ENCODE measurements at places on chromosomes 4 and X.

DNA sequence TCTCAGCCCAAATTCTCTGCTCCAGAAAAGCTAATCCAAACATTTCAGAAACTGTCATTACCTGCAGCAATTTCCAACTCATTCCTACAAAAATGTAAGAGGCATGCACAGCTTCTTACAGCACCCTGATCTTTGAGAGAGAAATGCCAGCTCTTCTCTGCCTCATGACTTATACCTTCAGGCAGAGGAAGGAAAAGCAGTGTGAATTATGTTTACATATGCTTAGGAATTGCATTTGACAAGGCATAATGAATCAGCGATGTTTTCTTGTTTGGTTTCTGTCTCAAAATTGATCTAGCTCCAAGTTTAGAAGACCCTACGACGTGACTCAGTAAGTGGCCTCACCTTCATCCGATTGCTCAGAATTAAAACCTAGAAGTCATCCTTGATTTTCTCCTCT lies 21.8 kb upstream of the AGA start:
- no peak for DNase-seq

DNA sequence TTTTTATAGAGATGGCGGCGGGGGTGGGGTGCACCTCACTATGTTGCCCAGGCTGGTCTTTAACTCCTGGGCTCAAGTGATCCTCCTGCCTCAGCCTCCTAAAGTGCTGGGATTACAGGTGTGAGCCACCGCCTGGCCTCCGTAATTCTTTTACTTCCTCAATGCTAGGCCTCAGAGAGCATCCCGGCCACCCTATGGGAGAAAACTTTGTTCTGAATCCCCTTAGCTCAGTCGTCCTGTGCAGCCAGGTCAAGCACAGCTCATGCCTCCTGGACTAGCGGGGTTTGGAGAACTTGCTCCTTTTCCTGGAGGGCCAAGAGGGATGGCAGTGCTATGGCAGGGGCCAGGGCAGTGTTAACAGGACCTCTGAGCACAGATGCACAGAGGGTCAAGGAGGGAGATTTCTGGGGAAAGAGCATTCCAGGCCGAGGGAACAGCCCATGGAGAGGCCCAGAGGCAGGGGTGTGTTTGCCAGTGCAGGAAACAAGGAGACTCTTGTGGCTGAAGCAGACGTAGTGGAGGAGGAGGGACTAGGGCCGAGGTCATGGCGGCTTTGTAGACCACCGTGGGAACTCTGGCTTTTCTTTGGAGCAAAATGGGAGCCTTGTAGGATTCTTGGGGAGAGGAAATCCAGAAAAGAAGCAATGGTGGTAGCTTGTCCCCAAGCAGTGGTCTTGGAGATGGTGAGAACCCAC lies 9.8 kb upstream of the TNIP2 start:
- DNase-seq = no peak

GRCh38 chr4:44661940-44662622 lies 10.7 kb upstream of the YIPF7 start:
- DNase-seq = no peak

- no peak for DNase-seq
Observed at GRCh38 chr4:184032091-184032490, 127.0 kb downstream of the STOX2 start.

DNA sequence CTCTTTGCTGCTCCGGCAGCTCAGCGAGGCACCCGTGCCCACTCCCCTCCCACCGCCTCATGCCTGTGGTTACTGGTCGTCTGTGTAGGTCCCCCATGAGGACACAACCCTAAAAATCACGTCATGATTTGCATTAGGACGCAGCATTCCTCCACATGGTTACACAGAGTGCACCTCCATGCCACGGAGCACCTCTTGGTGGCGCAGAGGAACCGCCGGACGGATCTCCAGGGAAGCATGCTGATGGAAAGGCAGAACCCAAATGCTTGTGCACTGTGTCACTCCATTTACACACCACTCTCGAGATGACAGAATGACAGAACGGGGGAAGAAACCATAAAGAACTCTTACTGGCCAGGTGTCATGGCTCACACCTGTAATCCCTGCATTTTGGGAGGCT lies 22.4 kb downstream of the FAM53A start:
- DNase-seq = no peak

- no peak for DNase-seq
Observed at GRCh38 chrX:117835034-117835433, 281.6 kb downstream of the KLHL13 start.

- DNase-seq = no peak
Observed at GRCh38 chr4:16670727-16671126, 227.7 kb downstream of the LDB2 start.

- no peak for DNase-seq
Observed at GRCh38 chr4:8008391-8008790, 68.7 kb upstream of the AFAP1 start.

DNA sequence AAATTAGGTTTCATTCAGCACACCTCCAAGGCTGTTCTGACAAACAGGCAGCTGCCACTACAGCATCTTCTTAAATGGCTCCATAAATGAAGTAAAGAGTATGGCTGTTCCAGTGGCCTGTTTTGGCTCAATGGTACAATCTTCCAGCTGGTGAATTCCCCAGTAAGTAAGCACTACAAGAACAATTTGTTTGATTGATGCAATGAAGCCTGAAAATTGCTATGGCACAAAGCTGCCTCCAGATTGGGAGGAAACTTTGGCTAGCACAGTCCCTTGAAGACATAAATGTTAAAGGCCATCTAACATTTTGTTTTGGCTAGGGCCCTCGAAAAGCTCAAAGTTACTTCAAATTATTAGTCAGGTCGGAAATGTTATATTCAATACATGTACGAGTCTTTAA lies 47.5 kb downstream of the FGF13 start:
- DNase-seq = no peak

- no peak for DNase-seq
Observed at GRCh38 chr4:76277667-76278066, 26.1 kb downstream of the FAM47E start.

DNA sequence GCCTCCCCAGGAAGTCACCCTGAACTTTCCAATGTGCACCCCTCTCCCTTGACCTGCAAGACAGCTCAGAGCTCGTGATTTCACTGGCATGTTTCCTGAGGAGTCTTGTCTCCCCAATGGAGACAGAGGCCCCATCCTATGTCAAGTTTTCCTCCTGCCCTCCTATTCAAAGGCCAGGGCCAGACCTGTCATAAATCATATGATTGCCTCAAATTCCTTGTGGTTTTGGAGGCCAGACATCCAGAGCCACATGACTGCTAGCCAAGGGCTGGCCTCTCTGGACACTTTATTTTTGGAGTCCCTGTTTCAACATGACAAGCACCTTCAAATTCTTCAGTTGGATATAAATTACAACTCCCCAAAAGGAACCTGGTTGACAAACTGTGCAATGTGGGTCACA lies 76.0 kb upstream of the TFDP3 start:
- DNase-seq = no peak

DNA sequence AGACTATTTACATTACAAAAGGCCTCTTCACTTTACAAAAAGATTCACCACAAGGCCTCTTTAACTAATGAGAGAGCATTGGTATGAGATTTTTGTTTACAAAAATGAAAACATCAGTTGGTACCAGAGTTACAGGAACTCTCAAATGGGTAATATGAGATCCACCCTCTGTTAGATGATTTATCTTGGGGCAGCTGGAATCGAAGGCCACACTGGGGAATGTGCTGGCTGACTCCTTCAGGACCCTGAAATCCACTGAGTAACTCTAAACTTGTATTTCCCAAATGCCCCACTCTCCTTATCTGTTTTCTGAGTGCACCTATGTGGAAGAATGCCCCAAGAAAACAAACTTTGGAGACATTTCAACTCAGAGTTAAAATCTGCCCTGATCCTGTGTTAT lies 232.9 kb upstream of the F9 start:
- DNase-seq = no peak

- no peak for DNase-seq
Observed at GRCh38 chrX:97547877-97548578, 664.3 kb downstream of the RPA4 start.

DNA sequence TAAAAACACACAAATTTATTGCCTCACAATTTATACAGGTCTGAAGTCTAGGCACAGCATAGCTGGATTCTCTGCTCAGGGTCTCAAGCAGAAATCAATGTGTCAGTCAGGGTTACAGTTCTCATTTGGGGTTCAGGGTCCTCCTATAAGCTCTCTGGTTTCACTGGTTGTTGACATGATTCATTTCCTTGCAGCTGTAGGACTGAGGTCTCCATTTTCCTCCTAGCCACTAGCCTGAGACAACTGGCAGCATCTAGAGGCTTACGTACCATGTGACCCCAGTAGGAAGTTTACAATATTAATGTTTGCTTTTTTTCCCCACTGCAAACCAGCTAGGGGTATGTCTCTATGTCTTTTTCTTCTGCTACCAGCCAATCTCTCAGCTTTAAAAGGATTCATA lies 102.5 kb downstream of the CPEB2 start:
- DNase-seq = no peak

DNA sequence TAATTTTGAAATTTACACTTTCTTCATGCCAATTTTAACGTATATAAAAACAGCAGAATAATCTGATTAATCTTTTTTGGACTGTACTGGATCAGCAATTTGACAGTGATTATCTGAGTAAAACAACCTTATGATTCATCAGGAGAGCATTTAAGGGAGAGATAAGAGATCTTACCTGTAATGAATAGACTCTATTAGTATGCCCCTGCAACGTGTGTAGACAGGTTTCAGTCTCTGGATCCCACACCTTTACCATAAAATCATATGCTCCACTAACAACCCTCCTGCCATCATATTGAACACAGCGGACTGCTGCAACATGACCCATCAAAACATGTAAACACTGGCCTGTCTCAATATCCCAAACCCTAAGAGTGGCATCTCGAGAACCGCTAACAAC lies 210.1 kb downstream of the FBXW7 start:
- DNase-seq = no peak

- DNase-seq = no peak
Observed at GRCh38 chr4:13483768-13484121, 395 bp downstream of the RAB28 start.

- DNase-seq = no peak
Observed at GRCh38 chr4:159607809-159608208, 504.9 kb downstream of the RAPGEF2 start.

DNA sequence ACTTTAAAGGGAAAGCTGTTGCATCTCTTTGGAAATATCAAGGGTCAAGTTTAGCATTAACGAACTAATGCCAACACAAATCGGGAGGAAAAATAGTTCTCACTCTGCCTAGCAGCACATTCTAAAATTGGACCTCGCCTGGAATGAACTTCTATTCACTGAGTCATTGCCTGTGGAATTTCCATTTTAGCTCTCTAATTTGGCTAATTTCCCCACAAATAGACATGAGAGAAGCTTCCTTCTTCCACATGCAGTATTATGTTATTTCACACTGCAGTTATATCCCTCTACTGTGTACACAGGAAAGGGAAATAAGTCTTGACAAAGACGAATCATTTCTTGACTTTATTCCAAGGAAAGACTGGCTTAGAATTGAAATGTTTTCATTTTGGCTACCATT lies 9.3 kb downstream of the ZXDA start:
- no peak for DNase-seq

GRCh38 chr4:15809058-15809457 lies 30.9 kb downstream of the CD38 start:
- DNase-seq = no peak
